ENCODE measurements at places on chromosomes 7 and 10. TPM values are rescaled to one million over a fixed set of nuclear protein-coding genes. Genes with fewer than 3 reads are reported as not detected.

DNA sequence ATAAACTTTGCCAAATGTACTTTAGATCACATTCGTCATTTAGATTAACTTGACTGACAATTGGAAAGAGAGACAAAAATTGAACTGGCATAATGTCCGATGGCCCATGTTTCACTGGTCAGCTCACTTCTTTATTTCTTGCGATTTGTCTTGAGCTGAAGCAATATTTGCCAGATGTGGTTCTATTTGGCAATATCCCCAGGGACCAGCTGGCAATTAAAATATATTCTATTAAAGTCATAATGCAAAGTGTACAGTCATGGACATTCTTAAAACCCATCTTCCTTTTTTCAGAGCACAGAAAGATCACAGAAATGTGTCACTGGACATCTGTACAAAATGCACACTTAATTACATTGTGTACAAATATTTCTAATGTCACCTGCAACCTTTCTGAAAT, 26.3 kb downstream of the NEBL start:
- no peak for DNase-seq

GRCh38 chr7:68309806-68310205, 1288.5 kb upstream of the AUTS2 start:
- no peak for DNase-seq

GRCh38 chr7:54985426-54986330, 33.1 kb upstream of the EGFR start:
- DNase-seq, result no peak

The ZDHHC4 gene
- 33.8 TPM for total RNA-seq

The GNAT3 gene
- total RNA-seq, result not detected

The TLX1 gene
- not detected for total RNA-seq
